ENCODE measurements at places on chromosomes 6 and 20.

- no peak for DNase-seq
Measured at GRCh38 chr20:4795394-4795793, 73.7 kb downstream of the PRND start.

DNA sequence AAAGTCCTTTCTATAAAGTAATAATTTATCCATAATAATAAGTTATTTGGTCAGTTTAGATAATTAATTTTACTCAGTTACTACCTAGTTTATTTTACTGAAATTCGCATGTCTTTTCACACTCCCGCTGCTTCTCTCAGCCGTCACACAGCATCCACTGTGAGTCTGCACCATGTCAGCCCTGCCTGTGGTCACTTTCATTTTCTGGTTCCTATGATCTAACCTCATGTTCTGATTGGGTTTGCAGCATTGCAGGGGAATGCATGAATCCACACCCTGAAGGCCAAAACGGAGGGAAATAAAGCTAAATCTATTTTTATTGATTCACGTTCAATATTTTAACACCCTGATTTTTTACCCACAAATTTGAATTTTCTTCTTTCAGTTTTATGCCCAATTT, 47.4 kb downstream of the PDE10A start:
- DNase-seq, result no peak

DNA sequence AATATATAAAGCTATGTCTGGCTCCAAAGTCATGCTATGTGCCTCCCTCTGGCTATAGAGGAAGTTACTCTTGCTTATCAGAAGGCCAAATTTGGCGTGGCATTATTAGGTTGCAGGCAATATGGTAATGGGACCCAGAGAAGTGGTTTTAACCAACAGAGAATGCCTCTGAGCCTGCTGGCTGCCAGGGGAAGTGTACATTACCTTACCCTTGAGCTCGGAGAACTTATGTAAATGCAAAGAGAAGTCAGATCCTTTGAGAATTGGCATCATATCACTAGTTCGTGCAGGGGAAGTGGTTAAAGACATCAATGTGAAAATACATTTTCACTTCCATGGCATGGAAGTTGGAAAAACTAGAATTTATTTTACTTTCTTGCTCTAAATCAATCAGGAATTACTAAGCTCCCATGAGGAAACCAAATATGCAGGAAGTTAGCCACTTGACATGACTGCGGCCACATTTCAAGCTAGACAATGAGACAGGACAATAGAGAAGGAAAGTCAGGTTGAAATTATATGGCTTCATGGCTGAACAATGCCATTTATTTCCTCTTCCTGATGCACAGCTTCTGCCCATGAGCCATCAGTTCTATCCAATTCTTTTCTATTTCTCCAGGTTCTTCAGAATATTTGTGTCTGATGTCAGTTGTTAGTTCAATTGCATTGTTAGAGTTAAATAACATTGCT, 134.0 kb upstream of the PHACTR1 start:
- DNase-seq, result no peak

DNA sequence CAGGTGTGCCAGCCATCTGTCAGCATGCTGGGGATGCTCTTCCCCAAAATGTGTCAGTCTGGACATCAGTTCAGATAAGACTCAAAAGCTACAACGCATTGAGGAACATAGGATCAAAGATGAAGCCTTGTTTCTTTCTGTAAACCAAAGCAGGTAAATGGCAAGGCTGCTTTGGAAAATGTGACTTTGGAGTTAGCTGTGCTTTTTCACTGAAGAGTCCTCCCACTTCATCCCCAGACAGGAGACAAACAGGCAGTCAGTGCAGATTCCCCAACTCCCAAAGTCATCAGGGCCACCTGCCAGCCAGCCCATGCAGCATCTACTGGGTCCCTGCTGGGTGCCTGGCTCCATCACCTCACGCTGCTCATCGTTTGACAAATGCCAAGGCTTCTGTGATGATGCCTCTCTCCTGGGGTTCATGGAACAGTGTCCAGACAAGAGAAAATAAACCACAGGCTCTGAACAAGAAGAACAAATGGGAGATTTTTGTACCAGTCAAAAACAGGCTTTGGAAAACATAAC, 205.0 kb upstream of the BTBD3 start:
- no peak for DNase-seq

GRCh38 chr6:156828280-156828703, 51.1 kb downstream of the ARID1B start:
- DNase-seq, result no peak

GRCh38 chr20:45987108-45987780, 15.2 kb upstream of the ZNF335 start:
- DNase-seq, result peak; percentile 38

DNA sequence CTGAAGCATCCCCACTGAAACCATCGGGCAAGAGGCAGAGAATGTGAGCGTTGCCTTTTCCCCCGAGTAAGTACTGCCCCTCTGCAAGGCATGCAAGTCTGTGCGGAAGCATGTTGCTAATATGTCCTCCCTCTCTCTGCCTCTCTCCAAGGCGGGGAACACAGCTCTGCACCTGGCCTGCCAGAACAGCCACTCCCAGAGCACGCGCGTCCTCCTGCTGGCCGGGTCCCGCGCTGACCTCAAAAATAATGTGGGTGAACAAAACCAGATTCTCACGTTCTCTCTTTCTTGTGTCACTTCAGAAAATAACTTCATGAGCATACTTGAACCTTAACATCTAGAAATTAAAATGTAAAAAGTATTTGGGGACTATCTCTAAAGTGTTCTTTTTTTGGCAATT, 26.4 kb downstream of the LYRM2 start:
- DNase-seq, result no peak

DNA sequence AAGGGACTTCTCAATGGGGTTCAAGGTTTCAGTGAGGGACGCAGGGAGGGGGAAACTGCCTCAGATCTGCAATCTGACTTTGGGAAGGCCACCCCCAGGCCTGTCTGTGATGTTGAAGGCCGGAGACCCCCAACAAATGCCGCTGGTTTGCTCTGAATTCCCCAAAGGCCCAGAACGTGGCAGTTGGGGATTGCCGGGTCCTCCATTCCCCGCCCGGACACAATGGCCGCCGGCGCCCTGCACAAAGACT, 326 bp upstream of the BCL2L1 start:
- DNase-seq, result no peak

DNA sequence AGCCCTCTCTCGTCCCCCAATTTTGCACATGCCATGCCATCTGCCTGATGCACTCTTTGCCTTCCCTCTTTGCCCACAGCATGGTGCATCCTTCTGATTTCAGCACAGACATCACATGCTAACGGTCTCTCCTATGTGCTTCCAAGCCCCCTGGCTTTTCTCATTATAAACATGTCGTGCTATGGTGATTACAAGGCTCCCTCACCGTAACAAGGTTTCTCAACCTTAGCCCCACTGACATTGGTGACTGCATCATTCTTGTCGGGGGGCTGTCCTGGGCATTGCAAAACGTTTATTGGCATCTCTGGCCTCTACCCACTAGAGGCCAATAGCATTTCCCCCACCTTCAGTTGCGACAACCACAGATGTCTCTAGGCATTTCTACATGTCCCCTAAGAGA, 187.2 kb downstream of the TFAP2C start:
- DNase-seq, result no peak

DNA sequence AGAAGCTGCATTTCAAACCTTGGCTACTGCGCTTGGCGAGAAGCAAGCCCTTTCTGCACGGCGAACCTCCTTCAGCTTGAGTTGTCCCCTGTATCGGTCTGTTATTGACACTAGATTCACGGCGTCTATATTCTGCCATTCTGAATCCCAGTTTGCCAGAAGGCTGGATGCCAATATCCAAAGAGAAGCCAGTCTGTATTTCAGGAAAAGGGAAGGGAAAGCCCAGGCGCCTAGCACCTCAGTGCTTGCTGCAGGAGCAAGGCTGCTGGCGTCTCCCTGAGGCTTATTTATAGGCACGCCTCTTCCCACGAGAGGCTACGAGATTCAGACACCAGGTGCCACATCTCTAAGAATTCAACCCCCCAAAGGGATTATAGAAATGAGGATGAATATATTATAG, 89.6 kb upstream of the CDH4 start:
- no peak for DNase-seq

DNA sequence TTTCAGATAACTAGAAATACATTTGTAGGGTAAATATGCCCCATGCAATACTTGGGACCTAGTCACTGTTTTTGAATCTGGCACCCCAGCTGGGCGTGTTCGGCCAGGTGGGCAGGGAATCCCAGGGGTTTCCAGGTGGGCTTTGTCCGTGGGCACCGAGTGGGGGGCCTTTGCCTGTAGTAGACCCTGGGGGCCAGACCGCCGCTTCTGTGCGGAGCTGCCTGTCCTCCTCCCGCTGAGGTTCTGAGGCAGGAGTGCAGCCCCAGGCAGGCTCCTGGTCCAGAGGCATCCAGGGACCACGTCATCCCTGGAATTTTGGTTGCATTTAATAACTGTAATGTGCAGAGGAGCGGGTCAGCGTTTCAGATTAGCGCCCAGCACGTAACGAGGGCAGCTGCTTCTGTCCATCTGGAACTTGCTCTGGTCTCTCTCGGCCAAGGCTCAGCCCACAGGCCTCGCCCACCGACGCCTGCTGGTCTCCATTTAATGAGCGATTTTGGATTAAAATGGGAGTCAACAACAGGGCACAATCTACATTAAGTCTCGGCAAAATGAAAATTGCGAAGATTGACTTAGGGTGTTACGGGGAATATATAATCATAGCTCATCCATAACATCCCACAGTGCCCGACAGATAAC, 12.8 kb downstream of the BHLHE23 start:
- DNase-seq, result no peak

GRCh38 chr6:43454290-43454695, 1.1 kb downstream of the DLK2 start:
- peak; percentile 53 for DNase-seq

- DNase-seq, result no peak
Measured at GRCh38 chr6:43736844-43737243, 33.2 kb upstream of the VEGFA start.

GRCh38 chr6:27288136-27289044, 23.7 kb downstream of the POM121L2 start:
- DNase-seq, result no peak

DNA sequence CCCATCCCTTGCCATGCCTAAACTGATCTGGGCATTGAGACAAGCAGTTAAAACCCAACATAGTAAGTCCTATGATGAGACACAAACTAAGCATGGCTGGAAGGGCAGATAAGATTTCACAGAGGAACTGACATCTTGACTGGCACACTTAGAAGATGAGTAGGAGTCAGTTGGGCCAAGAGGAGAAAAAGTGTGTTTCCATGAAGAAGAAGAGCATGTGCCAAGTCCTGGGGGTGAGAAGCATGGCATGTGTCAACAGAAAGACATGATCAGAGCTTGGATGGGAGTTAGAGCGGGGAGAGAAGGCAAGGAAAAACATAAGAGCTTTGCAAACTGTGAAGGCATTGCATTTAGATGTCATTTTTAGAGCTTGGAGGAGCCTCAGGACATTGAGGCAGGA, 68.0 kb downstream of the ESR1 start:
- no peak for DNase-seq

DNA sequence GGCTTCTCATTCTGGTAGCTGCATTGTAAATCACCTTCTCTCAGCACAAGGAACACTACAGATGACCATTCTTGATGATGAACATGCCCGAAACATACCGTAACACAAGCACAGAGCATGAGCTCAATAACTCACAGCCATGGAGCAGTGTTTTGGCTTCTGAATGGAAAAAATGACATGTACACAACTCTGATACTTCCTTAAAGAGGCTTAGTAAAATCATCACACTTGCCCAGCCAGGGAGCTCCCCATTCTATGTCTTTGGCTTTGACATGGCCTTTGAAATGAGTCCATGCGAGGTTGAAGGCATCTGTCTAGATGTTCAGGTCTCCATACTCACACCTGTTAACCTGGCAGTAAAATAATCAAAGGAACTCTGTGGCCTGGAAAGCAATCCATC, 87.6 kb downstream of the MYB start:
- no peak for DNase-seq

DNA sequence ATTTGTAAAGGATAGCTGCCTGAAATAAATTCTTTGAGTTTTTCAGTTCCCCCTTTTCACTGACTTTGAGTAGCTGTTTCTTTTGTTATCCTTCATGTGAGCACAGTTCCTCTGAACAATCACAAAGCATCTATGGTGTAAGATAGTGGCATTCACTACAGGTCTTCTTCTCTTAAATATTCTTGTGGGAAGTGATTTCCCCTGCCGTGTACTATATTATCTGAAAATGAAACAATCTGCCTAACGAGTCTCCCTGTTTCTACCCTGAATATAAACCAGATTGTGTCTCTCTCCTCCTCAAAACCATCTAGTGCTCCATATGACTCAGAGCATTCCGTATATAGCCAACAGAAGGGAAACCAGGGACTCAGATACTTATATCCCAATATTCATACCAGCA, 380.1 kb upstream of the SOX4 start:
- DNase-seq, result no peak

GRCh38 chr6:100175814-100176310, 181.8 kb upstream of the MCHR2 start:
- DNase-seq, result no peak

DNA sequence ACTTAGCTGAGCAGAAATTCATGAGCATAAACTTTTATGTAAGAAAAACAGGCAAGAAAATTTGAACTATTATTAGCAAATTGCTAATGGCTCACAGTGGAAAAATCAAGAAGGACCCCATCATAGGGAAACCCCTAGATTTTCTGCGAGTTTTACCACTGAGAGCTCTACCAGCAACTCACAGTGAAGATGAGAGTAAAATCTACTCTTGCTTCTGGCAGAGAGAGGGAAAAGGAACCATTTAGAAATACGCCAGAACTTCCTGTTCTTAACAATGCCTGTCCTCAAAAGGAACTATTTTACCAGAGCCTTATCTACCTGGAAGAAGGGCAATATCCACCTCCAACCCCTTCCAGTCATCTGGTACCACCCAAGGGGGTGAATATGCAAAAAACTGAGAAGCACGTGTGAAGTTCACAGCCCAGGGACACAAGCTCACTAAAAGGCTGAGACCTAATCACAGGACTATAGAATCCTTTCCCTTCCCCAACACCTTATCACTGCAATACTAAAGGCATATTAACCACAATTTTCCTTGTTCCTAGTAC, 34.4 kb upstream of the ASF1A start:
- DNase-seq, result no peak

DNA sequence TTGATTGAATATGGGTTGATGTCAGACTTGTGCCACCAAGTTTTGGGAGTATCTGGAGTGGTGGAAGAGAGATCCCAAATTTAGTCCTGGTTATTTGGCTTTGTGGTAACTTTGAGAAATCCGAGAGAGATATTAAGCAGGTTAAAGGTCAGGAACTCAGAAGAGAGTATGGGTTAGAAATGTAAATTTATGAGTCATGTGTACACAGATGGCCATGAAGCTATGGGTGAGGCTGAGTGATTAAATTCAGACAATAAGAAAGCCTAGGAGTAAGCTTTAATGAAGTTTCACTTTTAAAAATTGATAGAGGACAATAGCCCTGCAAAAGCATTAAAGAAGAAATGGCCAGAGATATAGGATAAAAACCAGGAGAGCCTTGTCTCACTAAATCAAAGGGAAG, 14.3 kb downstream of the RIMS1 start:
- no peak for DNase-seq
